ENCODE measurements at places on chromosomes 2 and 18.

GRCh38 chr2:42864222-42864621, 71.8 kb upstream of the HAAO start:
- DNase-seq, result no peak

- no peak for DNase-seq
These were observed 103.6 kb upstream of the TMEM200C start for GRCh38 chr18:5998907-5999306.

- no peak for DNase-seq
These were observed 142.4 kb upstream of the RBBP8 start for GRCh38 chr18:22790545-22791309.

- DNase-seq, result peak; percentile 30
These were observed 49.5 kb upstream of the MBP start for GRCh38 chr18:77181950-77182707.

DNA sequence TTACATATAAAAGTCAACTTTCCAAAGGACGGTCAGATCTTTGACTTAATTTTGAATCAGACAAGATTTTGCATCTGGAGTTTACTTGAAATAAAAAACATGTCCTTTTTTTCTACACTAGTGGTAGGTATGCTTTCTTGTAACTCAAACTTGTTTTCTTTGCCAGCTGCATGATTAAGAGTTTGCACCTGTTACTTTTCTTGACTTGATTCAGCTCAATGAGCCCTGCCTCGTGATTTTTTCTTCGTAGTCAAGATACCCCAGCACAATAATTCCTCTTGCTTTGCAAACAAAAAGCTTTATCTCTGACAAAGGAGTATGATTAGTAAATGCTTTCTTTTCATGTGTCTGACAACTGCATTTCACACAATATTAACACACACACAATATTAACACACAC, 82.3 kb downstream of the FBXO15 start:
- no peak for DNase-seq

- DNase-seq, result no peak
These were observed 284.1 kb downstream of the IRS1 start for GRCh38 chr2:226515344-226516055.

GRCh38 chr2:227536445-227536844, 62.2 kb upstream of the SCYGR2 start:
- DNase-seq, result no peak

- DNase-seq, result no peak
These were observed 49.8 kb upstream of the PLA2R1 start for GRCh38 chr2:160111951-160112798.

GRCh38 chr18:49728542-49728941, 84.8 kb downstream of the ACAA2 start:
- DNase-seq, result peak; percentile 38

DNA sequence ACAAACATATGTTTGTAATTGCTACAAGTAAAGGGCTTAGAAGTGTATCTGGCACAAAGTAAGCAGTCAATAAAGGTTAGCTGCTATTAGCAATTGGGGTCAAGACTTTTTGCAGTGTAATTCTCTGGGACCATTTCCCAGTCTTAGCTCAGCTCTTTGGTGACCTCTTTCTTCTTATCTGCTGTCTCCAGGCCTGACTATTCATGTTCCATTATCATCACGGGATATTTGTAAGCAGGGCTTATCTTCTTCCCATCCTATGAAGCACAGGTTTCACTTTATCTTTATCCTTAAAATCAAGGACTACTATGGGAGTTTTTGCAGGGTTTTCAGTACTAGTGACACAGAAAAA, 131.7 kb downstream of the DOCK10 start:
- no peak for DNase-seq

GRCh38 chr2:149224543-149224942, 105.8 kb upstream of the LYPD6 start:
- no peak for DNase-seq

DNA sequence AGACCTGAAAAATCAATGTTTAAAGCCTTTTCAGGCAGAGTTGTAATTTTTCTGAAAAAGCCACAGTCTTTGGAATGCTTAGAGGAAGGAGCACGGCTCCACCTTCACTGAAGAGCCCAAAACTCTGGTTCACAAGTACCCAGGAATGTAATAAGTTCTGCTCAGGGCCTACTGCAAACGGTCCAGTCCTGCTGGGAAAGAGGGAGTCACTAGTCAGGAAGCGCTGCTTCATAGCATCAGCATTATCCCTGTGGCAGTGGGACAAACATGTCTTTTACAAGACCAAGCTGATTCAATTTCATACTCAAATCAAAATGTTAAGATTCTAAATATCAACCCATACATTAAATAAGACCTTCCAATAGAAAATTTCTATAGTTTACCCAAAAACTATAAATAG, 152.9 kb upstream of the PGAP1 start:
- DNase-seq, result no peak

- DNase-seq, result peak; percentile 66
These were observed 12.2 kb upstream of the CAB39 start for GRCh38 chr2:230700447-230700846.

DNA sequence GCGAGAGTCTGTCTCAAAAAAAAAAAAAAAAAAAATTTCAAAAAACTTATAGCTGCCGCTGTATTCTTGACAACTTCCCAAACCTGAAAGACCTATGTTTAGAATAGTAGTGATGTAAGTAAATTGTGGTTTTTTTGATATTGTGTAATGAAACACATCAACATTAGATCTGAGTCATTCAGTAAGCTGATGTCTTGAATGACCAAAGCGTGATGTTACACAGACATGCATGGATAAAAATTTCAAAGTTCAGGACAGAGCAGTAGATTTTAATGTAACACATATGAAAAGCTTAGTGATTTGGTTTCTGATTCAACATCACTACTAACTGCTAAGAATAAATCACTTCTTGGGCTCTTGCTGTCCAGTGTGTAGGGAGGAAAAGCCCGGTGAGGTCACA, 69.3 kb upstream of the MEX3C start:
- DNase-seq, result peak; percentile 94

GRCh38 chr2:36123995-36124394, 231.6 kb upstream of the CRIM1 start:
- DNase-seq, result no peak

DNA sequence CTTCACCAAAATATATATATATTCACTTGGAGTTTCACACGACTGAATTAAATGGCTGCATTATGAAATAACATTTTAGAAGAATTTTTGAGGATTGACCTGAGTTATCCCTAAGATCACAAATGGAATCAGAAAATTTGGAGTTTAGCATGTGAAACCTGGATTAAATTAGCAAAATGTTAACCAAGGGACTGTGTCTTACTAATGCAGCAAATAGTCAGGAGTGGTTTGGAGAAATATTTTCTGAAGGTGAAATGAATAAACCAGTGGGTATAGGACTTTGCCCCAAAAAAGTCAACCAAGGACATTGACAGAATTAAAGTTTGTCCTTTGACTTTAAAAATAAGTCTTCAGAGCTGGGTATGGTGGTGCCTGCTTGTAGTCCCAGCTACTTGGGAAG, 111.2 kb downstream of the PRPF40A start:
- no peak for DNase-seq

DNA sequence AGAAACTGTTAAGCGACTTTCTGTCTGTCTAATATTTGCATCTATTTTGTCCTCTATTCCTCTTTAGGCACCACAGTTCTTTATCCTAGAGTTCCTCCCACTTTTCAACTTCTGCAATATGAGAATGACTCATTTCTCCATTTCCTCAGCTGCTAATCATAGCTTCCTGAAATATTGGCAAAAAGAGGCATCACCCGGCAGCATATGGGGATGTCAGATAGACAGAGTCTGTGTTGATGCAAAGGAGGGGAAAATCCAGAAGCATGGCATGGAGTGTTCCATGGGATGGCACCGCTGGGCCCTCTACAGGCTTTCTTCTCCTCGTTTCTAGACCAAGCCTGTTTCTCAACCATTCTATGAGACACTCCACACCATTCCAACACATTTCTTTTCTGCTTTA, 93.4 kb downstream of the DOCK10 start:
- DNase-seq, result peak; percentile 95

DNA sequence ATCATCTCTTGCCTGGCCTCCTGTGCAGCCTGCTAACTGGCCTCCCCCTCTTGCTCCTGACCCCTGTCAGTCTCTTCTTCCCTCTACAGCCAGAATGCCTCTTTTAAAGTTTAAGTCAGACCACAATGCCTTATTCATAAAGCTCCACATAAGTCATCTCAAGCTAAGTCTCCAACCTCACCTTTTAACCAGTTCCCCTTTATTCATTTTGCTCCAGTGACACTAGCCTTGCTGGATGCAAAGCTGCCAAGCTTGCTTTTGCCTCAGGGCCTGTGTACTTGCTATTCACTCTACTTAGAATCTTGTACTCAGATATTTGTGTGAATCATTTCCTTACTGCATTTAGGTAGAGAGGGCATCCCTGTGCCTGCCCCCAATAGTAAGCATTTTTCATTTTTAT, 180.9 kb downstream of the PDE1A start:
- DNase-seq, result no peak

- DNase-seq, result no peak
These were observed 9.9 kb upstream of the KLF11 start for GRCh38 chr2:10033251-10034006.

DNA sequence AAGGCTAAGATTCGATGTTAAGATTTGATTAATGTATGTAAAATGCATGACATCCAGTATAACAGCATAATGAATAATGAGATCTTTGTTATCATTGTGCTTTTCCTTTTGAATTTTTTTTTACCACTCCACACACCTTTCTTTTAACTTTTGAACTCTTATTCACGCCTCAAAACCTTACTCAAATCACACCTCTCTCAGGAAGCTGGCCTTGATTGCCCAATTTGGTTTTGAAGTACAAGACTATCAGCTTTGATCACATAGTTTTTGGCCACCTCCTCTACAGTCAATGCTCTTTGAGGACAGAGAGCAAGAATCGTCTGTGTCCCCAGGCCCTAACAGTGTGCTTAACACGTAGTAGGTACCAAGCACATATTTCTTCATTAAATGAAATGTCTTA, 29.9 kb upstream of the SLC9A2 start:
- no peak for DNase-seq

DNA sequence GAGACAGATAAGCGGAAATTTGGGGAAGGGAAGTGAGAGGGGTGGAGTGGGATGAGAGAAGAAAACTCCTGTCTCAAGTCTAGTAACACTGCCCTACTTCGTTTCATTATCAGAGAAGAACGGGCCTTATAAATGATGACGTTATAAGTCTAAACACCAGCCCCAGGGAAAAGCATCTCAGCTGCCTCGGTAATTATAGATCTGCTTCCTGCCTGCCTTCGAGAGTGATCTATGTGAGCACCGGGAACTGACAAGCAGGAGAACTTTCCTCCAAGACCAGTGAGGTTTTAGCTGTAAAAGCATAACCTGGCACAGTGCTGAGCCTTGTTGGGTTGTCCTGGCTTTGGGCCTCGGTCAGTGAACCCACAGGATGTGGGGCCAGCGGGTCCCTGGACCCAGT, 227.9 kb upstream of the SIX2 start:
- DNase-seq, result no peak

DNA sequence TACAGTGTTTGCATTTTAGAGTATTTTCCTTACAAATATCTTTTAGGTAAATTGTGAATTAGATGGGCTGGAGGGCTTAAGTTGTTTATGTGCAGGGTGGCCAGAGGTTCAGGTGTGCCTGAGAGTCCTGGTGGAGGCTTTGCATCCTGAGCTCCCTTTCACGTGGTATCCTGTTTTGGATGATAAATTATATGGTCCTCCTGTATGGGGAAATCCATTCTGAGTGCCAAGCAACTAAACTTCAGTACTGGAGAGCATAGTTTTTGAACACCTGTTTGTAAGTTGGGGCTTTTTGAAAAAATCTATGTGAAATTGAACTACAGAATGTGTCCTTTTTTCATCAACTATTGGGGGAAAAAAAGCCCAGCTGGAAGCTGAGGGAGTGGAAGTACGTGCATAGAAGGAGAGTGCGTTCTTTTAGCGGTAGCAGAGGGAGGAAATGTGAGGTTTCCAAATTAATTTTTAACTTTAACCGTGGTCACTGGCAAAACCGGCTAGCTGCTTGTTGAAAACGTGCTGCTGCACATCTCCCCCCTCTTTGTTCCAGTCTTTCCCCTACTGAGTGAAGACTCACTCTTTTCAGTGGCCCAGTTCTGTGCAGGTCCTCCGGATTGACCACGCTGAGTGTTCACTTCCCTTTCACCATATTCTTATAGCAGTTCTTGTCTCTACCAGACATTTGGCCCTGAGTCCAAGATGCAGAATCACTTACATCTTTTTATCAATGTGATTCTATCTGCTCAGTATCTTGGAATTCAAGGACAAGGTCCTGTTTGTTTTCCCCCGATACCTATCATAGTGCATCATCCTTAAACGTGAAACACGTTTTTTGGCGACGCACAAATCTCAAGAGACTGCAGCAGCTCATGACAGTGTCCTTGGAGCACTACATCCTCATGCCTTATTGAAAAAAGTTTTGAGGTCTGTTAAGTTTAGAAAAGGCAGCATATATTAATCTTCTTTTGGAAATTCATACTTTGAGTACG, 15.3 kb downstream of the CNOT11 start:
- DNase-seq, result peak; percentile 50

- no peak for DNase-seq
These were observed 813.3 kb downstream of the DCC start for GRCh38 chr18:53153281-53153680.

DNA sequence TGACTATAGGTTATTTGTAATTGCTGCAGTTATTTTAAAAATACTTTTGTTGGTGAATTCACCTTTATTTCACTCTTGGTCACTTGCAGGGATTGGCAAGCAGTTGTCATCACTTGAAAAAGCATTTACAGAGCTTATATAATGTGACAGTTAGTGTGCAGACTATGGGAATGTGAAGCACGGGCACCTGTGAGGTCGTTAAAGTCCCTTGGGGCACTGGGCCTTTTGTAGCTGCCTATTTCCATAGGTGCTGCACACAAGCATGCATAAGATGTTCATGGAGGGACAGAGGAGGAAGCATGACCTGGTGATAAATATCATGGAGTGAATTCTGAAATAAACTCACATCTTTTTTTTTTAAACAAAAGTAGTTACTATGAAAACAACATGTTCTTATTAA, 124.6 kb downstream of the ATP9B start:
- DNase-seq, result no peak

- DNase-seq, result no peak
These were observed 36.3 kb downstream of the CELF4 start for GRCh38 chr18:37529296-37529695.

Measured in MV-4-11 (cell line).